ENCODE measurements at places on chromosomes 4 and X. TPM values are rescaled to one million over a fixed set of nuclear protein-coding genes. Genes with fewer than 3 reads are reported as not detected.

The SPANXN3 gene
- total RNA-seq, result not detected

The OPHN1 gene
- 5.6 TPM for total RNA-seq

The QRFPR gene
- not detected for total RNA-seq

The GNL3L gene
- 15.9 TPM for total RNA-seq

The UGT2B15 gene
- total RNA-seq, result not detected

The TNMD gene
- not detected for total RNA-seq

The CDKL2 gene
- 0.55 TPM for total RNA-seq

The HELT gene
- total RNA-seq, result not detected

The GPR50 gene
- not detected for total RNA-seq

The MAOB gene
- 0.28 TPM for total RNA-seq

The SGMS2 gene
- 67.0 TPM for total RNA-seq
